ENCODE measurements at places on chromosomes 1 and 21. TPM values are rescaled to one million over a fixed set of nuclear protein-coding genes. Genes with fewer than 3 reads are reported as not detected.

CADM3 gene
- total RNA-seq: not detected

SNAPIN gene
- total RNA-seq: 69.8 TPM

DEPDC1 gene
- total RNA-seq: 2.7 TPM

LRIG2 gene
- total RNA-seq: 22.0 TPM

CAMTA1 gene
- total RNA-seq: 51.4 TPM

FOXO6 gene
- 0.11 TPM for total RNA-seq

CD164L2 gene
- total RNA-seq: 0.79 TPM

C8A gene
- total RNA-seq: not detected

CYYR1 gene
- 0.11 TPM for total RNA-seq

VWA5B1 gene
- total RNA-seq: not detected

DEGS1 gene
- 90.0 TPM for total RNA-seq

LRRC47 gene
- total RNA-seq: 43.6 TPM

TCHH gene
- total RNA-seq: 0.11 TPM

SCAF4 gene
- 8.6 TPM for total RNA-seq

EFNA3 gene
- 3.5 TPM for total RNA-seq

LRRC38 gene
- not detected for total RNA-seq

PEX10 gene
- 46.5 TPM for total RNA-seq

CHI3L1 gene
- total RNA-seq: 0.54 TPM

FGR gene
- total RNA-seq: under 0.01 TPM

FAM177B gene
- total RNA-seq: not detected

LCE1B gene
- total RNA-seq: not detected

YOD1 gene
- 13.3 TPM for total RNA-seq

NCAM2 gene
- total RNA-seq: not detected

PADI2 gene
- total RNA-seq: 0.43 TPM

AVPR1B gene
- total RNA-seq: not detected

ZNF593OS gene
- total RNA-seq: under 0.01 TPM

CFHR5 gene
- not detected for total RNA-seq

OR2L2 gene
- total RNA-seq: not detected

SYTL1 gene
- total RNA-seq: 165 TPM

C1orf141 gene
- total RNA-seq: not detected

TNFRSF18 gene
- total RNA-seq: not detected

PM20D1 gene
- not detected for total RNA-seq

AGBL4 gene
- total RNA-seq: not detected

SLC30A1 gene
- total RNA-seq: 23.6 TPM

ADAMTS4 gene
- total RNA-seq: under 0.01 TPM

LRRC8D gene
- total RNA-seq: 24.6 TPM

ZNF683 gene
- total RNA-seq: not detected

LAMB3 gene
- 218 TPM for total RNA-seq

LAMC1 gene
- total RNA-seq: 488 TPM

TMCO4 gene
- total RNA-seq: 33.8 TPM

NID1 gene
- total RNA-seq: 3.1 TPM

TAGLN2 gene
- 1,244 TPM for total RNA-seq

DCDC2B gene
- not detected for total RNA-seq

Measured in placental epithelial cell (primary cell).